ENCODE measurements at places on chromosomes 3 and 15.

GRCh38 chr15:98596885-98597392 lies 51.4 kb upstream of the IGF1R start:
- DNase-seq: no peak

- no peak for DNase-seq
These were observed 115.6 kb downstream of the SENP2 start for GRCh38 chr3:185701611-185702261.

DNA sequence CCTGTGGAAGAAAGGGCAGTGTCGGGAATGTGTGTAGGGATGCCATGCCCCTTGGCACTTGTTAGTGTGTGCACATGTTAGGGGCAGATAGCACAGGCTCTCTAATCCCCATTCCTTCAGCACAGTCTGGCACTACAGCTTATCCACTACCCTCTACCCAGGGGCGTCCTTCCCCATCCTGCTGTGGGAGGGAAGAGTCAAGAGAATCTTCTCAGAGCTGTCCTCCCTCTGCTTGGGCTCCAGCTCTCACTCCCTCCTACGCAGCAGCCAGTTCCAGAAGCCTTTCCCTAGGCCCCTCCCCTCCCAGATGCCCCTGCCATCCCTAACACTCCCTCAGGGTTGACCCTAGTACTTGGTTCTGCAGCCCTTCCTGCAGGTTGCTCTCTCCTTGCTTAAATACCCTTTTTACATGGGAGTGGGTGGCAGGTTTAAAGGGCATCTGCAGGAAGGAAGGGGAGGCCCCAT lies 815 bp upstream of the GRM2 start:
- DNase-seq: no peak

GRCh38 chr15:37083610-37084009 lies 16.7 kb downstream of the MEIS2 start:
- no peak for DNase-seq

GRCh38 chr3:3191675-3192285 lies 12.3 kb upstream of the CRBN start:
- peak; percentile 69 for DNase-seq

DNA sequence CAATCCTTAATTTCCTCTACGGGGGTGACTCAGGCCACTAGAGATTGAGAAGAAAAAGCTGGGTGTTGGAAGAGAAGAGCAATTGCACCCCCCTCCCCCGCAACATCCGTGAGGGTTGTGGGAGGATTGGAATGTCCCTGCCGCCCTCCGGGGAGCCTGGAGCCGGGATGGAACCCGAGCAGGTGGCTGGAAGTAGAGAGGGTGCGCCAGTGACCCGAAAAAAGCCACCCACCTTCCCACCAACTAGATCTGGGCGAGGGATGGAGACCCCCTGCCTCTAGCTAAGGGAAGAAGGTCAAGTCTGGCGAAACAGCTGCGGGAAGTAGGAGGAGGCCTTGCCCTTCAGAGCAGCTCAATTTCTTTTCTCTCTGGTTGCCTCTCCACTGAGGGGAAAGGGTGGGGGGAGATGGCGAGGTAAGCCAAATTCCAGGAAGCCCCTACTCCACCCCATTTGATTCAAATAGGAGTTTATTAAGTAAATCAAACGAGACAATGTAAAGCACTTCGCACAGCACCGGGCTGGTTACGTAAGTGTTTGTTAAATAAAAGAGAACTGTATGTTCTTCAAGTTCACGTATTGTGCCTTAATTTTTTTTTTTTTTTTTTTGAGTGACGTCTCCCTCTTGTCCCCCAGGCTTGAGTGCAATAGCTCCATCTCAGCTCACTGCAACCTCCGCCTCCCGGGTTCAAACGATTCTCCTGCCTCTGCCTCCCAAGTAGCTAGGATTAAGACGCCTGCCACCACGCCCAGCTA lies 1.1 kb upstream of the WWTR1 start:
- no peak for DNase-seq

Measured in Kasumi-1 (cell line).